Stimulated activated naive B cell treated with anti-CD40 and anti-IgM and Interleukin-4, amounts not matched to agents 10 μg/mL and 1 μg/mL and 100 μg/mL, for 72 hours (primary cell): ENCODE measurements at places on chromosomes 1 and 21.
A peak's percentile ranks its signal among the peaks of the same experiment; 100 is the strongest.

DNA sequence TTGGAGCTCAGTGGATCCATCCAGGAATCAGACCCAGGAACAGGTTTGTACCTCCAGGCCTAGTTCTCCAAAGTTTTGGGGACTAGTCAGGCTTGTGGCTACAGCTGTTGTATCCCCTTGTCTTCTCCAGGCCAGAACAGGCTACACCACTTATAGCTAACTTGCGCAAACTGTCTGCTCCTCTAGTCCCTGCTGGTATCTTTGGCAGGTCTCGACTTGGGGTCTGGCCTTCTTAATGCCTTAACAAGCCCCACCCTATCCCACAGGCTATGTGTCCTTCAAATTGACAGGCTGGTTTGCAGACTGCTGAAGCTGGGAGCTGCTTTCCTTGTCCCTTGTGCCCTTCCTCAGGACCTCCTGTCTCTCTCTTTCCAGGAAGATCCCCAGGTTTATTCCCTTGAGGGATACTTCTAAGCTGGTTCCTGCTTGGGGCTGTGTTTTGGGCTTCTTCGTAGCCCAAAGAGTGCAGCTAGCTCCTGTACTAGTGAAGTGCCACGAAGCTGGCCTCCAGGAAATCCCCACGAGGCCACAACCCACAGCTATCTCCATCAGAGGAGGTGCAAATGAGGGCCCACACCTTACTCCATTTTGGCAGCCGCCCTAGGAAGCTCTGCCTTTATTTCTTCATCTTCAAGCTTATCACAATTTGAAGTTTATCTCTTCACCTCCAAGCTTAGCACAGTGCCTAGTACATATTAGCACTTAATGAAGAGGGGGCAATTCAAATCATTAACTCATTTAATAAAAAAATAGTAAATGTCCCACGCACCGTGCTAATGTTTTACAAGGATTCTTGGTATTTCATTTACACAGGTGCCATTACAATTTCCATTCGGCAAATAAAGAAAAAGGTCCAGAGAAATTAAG lies 683 bp upstream of the DMAP1 start:
- no peak for DNase-seq
- peaks cover 29% of the 10 kb centered on the region for H3K4me1 ChIP-seq
- peak overlapping the region; percentile 99 for H3K4me3 ChIP-seq
- peak overlapping the region; percentile 97 for H3K27ac ChIP-seq
- H3K27me3 ChIP-seq, result no peaks in the 10 kb centered on the region
- H3K36me3 ChIP-seq, result peaks cover 12% of the 10 kb centered on the region

- no peak for DNase-seq
- H3K27ac ChIP-seq, result no peak overlapping the region
- H3K4me1 ChIP-seq, result no peaks in the 10 kb centered on the region
- H3K36me3 ChIP-seq, result no peaks in the 10 kb centered on the region
Observed at GRCh38 chr1:67710417-67710816, 25.4 kb downstream of the GADD45A start.

DNA sequence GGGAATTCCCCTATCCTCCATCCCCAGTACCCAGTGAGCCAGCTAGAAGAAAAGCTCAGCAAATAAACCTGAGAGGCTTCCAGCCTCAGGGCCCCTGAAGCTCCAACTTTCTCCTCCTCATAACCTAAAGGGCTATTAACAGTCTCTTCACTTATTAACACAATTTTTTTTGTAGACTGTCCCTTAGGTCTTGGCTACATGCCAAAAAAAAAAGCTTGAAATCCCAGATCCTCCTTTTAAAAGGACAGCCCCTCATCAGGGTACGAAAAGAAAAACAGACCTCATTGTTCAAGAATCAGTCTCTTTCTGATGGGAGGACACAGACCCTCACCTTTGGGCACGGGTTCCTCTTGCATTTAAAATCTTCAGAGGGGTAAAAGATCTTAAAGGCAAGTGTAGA lies 72.8 kb upstream of the CD1D start:
- peaks cover 5% of the 10 kb centered on the region for H3K36me3 ChIP-seq
- no peak overlapping the region for H3K27ac ChIP-seq
- no peak overlapping the region for H3K4me3 ChIP-seq
- peaks cover 3% of the 10 kb centered on the region for H3K4me1 ChIP-seq

DNA sequence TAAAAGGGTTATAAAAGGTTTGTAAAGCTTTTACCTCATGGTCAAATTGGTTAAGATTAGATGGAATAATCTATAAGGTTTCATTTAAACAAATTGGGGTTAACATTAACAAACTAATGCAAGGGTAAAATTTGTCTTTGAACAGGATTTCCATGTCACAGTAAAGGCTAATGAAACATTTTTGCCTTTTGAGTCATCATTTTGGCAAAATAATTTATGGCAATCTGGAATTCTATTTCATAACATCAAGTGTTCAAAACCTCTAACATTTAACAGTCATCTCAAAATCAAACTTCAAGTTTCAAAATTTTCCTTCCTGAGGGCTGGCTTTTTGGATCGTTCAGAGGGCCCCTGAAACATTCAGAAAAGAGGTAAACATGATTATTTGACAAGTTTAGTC lies 6.6 kb upstream of the CD46 start:
- no peak for DNase-seq
- H3K27me3 ChIP-seq, result no peaks in the 10 kb centered on the region
- H3K4me3 ChIP-seq, result no peak overlapping the region
- H3K4me1 ChIP-seq, result peaks cover 7% of the 10 kb centered on the region
- no peaks in the 10 kb centered on the region for H3K36me3 ChIP-seq

DNA sequence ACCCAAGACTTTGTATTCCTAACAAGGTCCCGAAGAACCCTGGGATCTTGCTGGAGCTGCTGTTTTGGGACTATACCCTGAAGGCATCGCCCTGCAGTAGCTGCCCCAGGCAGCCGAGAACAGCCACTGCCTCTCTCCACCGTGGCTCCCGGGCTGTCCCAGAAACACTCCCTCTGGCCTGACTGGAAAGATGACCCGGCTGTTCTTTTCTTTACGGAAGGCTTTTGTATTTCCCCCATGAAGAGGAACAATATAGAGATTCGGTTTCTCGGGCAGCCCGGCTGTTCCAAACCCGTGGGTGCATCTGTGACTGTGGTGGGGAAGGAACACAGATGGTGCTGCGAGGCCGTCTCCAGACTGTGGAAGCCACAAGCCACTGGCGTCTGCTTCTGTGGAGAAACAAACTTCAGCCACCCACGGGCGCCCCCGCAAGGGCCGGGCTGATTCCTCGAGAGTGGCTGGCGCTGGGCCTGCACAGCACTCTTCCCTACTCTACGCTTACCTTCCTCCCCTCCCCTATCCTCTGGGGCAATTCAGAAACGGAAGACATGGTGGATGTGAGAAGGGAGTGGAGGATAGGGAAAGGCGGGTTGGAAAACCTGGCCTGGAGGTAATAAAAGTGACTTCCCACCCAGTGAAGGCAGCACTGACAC lies 33.7 kb upstream of the VASH2 start:
- no peak for DNase-seq
- peaks cover 8% of the 10 kb centered on the region for H3K4me1 ChIP-seq
- H3K4me3 ChIP-seq, result peak overlapping the region; percentile 19
- no peaks in the 10 kb centered on the region for H3K36me3 ChIP-seq
- peaks cover 38% of the 10 kb centered on the region for H3K27me3 ChIP-seq

- no peak for DNase-seq
- H3K36me3 ChIP-seq, result no peaks in the 10 kb centered on the region
- no peaks in the 10 kb centered on the region for H3K4me1 ChIP-seq
- H3K4me3 ChIP-seq, result no peak overlapping the region
- H3K27me3 ChIP-seq, result no peaks in the 10 kb centered on the region
- no peak overlapping the region for H3K27ac ChIP-seq
Observed at GRCh38 chr1:83077411-83077810, 921.5 kb downstream of the TTLL7 start.

DNA sequence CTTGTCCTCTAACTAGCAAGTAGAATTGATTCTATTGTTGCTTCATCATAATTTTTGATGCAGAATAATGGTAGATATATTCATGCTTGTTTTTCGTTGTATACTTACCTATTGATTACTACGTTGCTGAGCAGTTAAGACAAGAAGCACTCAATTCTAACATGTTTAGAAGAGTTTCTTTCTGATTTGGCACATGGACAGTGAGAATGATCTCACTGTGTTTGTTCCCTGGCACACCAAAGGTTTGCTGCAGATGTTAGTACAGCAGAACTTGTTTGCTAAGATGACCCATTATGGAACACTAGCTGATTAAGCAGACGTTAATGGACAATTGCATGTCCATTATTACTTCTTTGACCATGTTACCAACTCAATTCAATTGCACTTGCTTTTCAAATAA lies 184.7 kb upstream of the SGIP1 start:
- peaks cover 88% of the 10 kb centered on the region for H3K4me1 ChIP-seq
- H3K4me3 ChIP-seq, result peak overlapping the region; percentile 80
- peak overlapping the region; percentile 98 for H3K27ac ChIP-seq

GRCh38 chr1:1229770-1230169 lies 2.0 kb downstream of the SDF4 start:
- peaks cover 27% of the 10 kb centered on the region for H3K36me3 ChIP-seq
- no peak for DNase-seq
- H3K4me3 ChIP-seq, result peak overlapping the region; percentile 87
- peaks cover 29% of the 10 kb centered on the region for H3K4me1 ChIP-seq

DNA sequence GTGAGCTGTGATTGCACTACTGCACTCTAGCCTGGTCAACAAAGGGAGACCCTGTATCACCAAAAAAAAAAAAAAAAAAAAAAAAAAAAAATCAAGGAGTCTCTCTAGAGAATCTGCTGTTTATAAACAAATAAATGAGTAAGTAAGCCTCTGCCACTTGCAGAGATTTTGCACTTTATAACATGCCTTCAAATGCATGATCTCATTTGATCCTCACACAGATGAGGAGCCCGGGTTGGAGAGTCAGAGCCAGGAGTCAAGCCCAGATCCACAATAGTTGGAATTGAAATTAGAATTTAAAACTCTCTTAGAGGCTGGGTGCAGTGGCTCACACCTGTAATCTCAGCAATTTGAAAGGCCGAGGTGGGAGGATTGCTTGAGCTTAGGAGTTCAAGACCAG lies 4.0 kb downstream of the PRELP start:
- no peaks in the 10 kb centered on the region for H3K36me3 ChIP-seq
- DNase-seq, result no peak
- H3K4me3 ChIP-seq, result no peak overlapping the region
- peaks cover 17% of the 10 kb centered on the region for H3K4me1 ChIP-seq
- peaks cover 8% of the 10 kb centered on the region for H3K27me3 ChIP-seq

DNA sequence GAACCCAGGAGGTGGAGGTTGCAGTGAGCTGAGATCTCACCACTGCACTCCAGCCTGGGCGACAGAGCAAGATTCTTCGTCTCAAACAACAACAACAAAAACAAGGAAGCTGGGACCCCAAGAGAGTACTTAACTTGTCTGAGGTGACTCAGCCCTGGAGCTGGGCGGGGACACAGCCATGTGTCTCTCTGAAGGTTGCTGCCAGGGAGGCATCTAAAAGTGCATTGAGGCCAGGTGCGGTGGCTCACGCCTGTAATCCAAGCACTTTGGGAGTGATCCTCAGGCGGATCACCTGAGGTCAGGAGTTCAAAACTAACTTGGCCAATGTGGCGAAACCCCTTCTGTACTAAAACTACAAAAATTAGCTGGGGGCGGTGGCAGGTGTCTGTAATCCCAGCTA lies 7.7 kb downstream of the IFI6 start:
- H3K4me1 ChIP-seq, result peaks cover 45% of the 10 kb centered on the region
- peaks cover 6% of the 10 kb centered on the region for H3K36me3 ChIP-seq
- DNase-seq, result no peak

GRCh38 chr1:179143322-179143721 lies 61.5 kb downstream of the TOR3A start:
- DNase-seq, result no peak
- peaks cover 17% of the 10 kb centered on the region for H3K4me1 ChIP-seq
- no peak overlapping the region for H3K4me3 ChIP-seq
- H3K27ac ChIP-seq, result no peak overlapping the region

- DNase-seq, result no peak
- peaks cover 43% of the 10 kb centered on the region for H3K4me1 ChIP-seq
- H3K4me3 ChIP-seq, result no peak overlapping the region
Observed at GRCh38 chr1:107946794-107947193, 18.2 kb downstream of the VAV3 start.

DNA sequence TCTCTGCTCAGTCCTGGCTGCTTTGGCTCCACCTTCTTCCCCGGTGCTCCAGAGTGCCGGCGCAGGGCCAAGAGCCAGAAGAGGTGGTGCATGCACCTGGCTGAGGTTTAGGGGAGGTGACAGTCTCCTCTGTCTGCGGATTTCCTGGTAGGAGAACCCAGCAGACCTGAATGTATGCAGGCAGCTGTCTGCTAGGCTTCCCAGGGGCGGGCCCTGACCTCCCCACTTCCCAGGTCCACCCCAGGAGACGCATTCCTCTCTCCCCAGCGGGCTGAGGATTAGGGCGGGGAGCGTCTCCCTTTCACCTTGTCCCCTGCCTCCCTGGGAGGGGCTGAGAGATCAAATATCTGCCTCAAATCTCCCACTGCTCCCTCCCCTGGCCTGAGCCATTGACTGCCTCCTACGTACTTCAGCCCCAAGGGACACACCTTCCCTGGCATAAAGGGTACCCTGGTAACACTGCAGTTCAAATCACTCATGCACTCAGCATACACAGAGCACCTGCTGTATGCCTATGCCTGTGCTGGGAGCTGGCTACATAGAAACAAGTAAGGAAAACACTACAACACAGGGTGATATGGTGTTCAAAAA lies 27.5 kb downstream of the DMBX1 start:
- H3K4me1 ChIP-seq, result no peaks in the 10 kb centered on the region
- peaks cover 52% of the 10 kb centered on the region for H3K27me3 ChIP-seq
- H3K36me3 ChIP-seq, result no peaks in the 10 kb centered on the region
- H3K27ac ChIP-seq, result no peak overlapping the region
- no peak for DNase-seq

DNA sequence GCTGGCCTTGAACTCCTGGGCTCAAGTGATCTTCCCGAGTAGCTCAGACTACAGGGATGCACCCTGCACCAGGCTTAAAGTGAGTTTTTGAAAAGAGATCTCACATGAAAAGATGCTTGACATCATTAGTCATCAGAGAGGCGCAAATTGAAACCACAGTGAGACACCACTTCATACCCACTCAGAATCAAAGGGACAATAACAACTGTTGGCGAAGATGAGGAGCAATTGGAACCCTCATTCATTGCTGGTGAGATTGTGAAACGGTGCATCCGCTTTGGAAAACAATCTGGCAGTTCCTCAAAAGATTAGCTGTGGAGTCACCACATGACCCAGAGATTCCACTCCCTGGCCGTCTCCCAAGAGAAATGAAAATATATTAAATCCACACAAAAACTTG lies 122.3 kb downstream of the PGBD5 start:
- no peak for DNase-seq
- H3K4me1 ChIP-seq, result peaks cover 32% of the 10 kb centered on the region
- H3K4me3 ChIP-seq, result no peak overlapping the region
- H3K27ac ChIP-seq, result peak overlapping the region; percentile 9
- H3K27me3 ChIP-seq, result no peaks in the 10 kb centered on the region

GRCh38 chr1:65939636-65940035 lies 146.9 kb downstream of the PDE4B start:
- H3K4me1 ChIP-seq, result no peaks in the 10 kb centered on the region
- no peak overlapping the region for H3K4me3 ChIP-seq
- H3K27me3 ChIP-seq, result peaks cover 5% of the 10 kb centered on the region
- no peak for DNase-seq
- no peak overlapping the region for H3K27ac ChIP-seq
